ENCODE measurements at places on chromosomes 2 and 18.

GRCh38 chr18:30139631-30140287 lies 902.8 kb downstream of the DSC3 start:
- no peak for DNase-seq

DNA sequence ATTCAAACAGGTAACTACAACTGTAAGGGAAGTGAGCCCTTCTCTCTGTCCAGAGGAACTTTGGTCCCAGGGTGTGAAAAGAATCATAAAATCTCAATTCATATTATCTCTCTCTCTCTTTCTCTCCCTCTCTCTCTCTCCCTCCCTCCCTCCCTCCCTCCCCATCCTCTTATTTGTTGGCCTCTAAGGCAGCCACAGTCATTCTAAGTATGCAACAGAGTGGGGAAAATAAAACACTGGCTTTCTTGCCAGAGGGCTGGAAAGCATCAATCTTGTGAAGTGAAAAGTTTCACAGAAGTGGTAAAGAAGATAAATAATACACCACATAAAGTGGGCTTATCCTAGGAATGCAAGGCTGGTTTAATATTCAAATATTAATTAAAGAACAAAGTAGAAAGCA lies 95.6 kb upstream of the KCNH7 start:
- no peak for DNase-seq

GRCh38 chr2:121721926-121722325 lies 14.7 kb downstream of the NIFK start:
- peak; percentile 74 for DNase-seq

GRCh38 chr2:178700922-178701342 lies 106.3 kb downstream of the TTN start:
- DNase-seq: peak; percentile 58

DNA sequence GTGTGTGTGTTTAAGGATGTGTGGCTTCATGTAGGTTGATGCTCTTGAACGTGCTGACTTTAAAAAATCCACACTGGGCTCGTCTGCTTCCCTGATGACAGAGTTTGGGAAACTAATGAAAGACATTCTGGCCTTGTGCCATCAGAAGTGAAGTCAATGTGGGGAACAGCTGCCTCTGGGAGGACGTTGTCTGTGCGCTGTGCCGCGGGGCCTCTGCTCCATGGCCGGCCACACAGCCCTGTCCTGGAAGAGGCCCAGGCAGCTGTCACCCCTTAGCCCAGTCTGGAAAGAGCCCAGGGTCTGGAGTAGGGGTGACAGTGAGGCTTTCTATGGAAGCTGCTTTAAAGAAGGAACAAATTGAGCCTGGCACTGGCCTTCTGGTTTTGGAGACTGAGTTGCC lies 155.8 kb downstream of the SH3RF3 start:
- DNase-seq: no peak

DNA sequence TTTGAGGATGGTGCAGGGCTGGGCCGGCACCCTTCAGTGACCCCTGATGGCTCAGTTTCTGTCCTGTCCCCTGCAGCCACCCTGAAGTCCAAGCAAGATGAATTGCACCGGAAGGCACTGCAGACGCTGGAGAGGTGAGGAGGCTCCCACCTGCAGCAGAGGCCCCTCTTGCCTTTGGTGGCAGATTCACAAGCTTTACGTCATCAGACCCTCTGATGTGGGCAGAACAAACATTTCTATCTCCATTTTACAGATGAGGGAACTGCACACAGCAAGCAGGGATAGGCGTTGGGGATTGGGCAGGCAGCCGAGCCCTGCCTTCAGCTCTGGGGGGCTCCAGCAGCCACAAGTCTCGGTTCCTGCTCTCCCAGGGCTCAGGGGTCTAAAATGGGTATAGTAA lies 107.7 kb upstream of the MCFD2 start:
- no peak for DNase-seq

- DNase-seq: no peak
These were observed 50.6 kb downstream of the SLC9A4 start for GRCh38 chr2:102523651-102524050.

DNA sequence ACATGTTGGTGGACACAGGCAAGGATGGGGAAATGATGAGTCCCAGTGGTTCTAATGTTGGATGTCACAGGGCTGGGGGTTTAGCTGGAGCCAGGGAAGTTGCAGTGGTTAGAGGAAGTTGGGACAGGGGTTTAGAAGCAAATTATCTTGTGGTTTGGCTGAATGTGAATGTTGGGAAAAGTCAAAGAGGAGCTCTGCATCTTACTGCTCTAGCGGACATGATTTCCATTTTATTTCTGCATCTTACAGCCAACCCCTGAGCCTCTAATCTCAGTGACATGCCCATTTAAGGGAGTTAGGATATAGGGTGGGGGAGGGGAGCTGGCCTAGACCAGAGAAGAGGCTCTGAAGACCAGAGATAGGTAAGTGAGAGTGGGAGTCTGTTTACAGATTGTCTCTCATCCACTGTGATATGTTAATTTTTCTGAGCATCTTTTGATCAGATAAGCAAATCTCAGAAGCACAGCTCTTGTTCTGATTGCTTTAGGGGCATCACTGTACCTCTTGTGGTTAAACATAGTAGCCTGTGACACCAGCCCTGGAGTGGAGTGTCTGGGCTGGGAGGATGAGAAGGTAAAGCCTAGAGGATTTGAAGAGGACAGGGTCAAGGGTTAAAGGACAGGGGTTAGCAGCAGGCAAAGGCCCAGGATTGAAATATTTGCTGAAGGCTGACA lies 43.6 kb downstream of the SETBP1 start:
- DNase-seq: peak; percentile 52

- no peak for DNase-seq
These were observed 23.7 kb upstream of the PLEKHM3 start for GRCh38 chr2:208049006-208049405.

GRCh38 chr2:148978706-148979105 lies 59.8 kb upstream of the LYPD6B start:
- no peak for DNase-seq

- no peak for DNase-seq
These were observed 18.5 kb downstream of the KCNJ13 start for GRCh38 chr2:232757905-232758304.

GRCh38 chr2:166612214-166612613 lies 118.2 kb upstream of the SCN7A start:
- DNase-seq: no peak

DNA sequence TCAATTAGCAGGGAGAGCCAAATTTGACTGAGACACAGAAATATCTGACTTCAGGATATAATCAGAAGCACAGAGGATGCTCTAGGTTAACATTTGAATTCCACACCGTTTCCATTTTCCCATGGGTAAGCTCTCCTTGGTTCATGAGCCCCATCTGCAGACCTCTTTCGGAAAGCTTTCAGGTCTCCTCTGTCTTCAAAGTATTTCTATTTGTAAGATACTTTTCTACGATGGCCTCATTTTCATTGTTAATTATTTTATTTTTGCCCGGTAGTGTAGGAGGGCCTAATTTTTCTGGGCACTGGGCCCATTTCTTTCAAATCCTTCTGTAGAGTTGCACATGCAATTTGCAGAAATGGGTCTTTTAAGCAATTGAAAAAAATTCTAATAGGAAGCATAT lies 53.8 kb downstream of the LRPPRC start:
- DNase-seq: no peak

DNA sequence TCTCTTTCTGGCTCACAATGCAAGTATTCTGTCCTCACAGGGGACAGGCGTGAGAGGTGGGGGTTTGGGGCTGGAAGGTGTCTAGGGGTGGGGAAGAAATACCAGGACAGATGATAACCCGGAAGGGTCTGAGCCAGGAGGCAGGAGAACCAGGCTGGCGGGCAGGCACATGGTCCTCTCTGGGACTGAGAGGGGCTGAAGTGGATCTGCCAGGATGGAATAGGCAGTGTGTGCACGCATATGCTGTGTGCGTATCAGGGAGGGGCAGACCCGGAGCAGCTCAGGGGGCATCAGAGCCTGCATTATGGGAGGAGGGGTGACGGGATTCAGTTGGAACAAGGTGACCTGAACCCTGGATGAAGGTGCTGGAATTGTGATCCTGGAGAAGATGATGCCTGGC lies 157.3 kb downstream of the DYSF start:
- no peak for DNase-seq

- no peak for DNase-seq
These were observed 46.2 kb upstream of the ITGAV start for GRCh38 chr2:186543561-186544131.

- no peak for DNase-seq
These were observed 92.5 kb upstream of the NCK2 start for GRCh38 chr2:105652014-105652796.

DNA sequence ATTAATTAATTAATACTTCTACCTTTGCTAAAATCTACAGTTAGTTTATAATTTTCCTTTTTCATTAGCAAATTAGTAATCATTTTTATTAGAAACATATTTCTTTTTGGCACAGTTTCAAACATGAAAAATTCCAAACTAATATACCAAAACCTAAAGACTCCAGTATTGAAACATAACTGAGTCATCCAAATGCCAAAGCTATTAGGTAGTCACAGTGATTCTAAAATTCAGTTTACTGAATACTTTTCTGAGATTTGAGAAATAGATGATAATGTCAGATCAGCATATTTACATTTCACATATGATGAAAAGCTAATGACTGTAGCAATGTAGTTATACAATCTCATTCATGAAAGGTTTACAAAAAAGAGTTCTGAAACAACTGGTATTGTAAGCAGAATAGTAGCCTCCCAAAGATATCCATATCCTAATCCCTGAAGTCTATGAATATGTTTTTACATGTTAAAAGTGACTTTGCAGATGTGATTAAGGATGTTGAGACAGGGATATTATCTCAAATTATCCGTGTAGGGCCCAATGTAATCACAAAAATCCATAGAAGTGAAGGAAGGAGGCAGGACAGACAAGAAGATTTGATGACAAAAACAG lies 680.2 kb upstream of the CHAC2 start:
- DNase-seq: no peak

- no peak for DNase-seq
These were observed 125.6 kb downstream of the HRH4 start for GRCh38 chr18:24585996-24586566.

- no peak for DNase-seq
These were observed 103.1 kb downstream of the CERS6 start for GRCh38 chr2:168559187-168559586.

DNA sequence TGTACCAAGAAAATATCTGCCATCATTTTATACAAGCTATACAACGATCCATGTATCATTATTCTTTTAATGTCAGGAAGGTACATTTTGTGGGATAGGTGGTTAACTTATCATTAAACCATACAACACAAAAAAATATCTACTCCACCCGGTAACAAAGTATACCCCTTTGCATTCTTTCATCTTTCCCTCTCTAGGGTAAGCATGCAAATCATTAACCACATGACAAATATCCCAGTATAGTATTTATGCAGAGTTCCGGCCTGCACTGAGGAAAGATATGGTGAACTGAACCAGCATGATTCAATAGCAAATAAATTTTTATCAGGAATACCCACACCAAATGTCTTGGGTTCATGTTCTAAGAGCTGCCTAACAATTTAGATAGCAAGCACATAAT lies 22.5 kb upstream of the SULT1C2 start:
- DNase-seq: no peak

GRCh38 chr2:96400049-96401000 lies 64.8 kb downstream of the NCAPH start:
- no peak for DNase-seq

DNA sequence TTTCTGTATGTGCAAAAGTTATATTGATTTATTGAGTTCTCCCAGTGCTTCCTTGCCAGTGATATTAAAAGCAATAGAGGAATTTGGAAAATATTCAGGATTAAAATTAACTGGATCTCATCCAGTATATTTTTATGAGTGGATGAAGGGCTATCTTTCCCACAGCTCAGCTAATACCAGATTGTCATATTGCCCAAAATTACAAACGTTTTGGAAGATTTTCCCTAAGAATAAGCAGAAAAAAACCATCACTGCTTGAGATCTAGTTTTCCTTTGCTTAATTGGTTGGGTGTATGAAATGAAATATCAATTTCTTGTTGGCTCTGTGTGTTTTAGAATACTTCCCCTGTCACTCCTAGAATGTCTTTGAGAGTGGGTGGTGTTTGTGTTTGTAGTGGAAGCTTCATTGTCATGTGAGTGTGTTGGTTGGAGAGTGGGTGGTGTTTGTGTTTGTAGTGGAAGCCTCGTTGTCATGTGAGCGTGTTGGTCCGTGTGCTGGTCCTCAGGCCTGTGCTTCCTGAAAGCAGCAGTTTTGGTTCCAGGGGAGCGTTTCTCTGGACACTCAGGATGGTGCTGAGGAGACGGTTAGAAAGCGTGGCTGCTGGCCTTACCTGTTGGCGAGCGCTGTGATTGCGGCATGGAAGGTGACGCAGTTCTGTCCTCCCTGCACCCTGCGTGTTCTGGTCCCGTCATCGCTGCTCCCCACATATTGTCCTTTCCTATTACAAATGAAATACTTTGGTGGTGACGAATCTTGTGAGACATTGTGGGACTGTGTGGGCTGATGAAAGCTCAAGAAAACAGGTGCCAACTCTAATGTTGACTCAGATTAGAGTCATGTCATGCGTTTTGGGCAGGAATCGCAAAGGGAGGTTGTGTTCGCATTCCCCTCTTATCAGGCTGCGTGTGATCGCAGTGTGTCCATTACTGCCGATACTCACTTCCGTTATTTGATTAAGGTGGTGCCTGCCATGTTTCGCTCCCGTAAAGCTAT lies 12.4 kb downstream of the ASB1 start:
- peak; percentile 68 for DNase-seq

DNA sequence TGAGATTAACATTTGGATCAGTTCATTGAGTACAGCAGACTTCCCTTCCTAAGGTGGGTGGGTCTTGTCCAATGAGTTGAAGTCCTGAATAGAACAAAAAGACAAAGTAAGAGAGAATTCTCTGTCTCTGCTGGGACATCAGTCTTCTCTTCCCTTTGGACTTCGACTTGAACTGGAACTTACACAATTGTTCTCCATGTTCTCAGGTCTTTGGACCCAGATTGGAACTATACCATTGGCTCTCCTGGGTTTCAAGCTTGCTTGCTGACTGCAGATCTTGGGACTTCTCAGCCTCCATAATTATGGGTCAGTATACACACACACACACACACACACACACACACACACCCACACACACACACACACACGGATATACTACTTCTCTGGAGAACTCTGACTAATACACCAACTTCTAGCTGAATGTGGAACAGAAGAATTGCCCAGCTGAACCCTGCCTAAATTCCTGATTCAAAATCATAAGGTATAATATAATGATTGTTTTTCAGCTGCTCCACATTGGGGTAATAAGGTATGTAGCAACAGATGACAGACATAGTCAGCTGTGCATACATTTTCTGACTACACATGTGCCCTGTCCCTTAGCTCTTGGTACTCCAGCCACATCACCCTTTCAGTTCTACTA lies 214.0 kb downstream of the TGIF1 start:
- peak; percentile 58 for DNase-seq

GRCh38 chr2:230627806-230628724 lies 84.6 kb upstream of the CAB39 start:
- DNase-seq: no peak

- DNase-seq: no peak
These were observed 41.8 kb upstream of the ATG16L1 start for GRCh38 chr2:233209533-233210171.

GRCh38 chr2:239012936-239013677 lies 165.2 kb downstream of the TWIST2 start:
- no peak for DNase-seq

- peak; percentile 18 for DNase-seq
These were observed 80.9 kb downstream of the SMC6 start for GRCh38 chr2:17672583-17673317.
